ENCODE measurements at places on chromosomes 2 and 18. TPM values are rescaled to one million over a fixed set of nuclear protein-coding genes. Genes with fewer than 3 reads are reported as not detected.

Gene ACSL3
- total RNA-seq: 138 TPM

Gene INPP5D
- total RNA-seq: 24.9 TPM

Gene UGT1A5
- 3.2 TPM for total RNA-seq

Gene APCDD1
- 0.35 TPM for total RNA-seq

Gene PIGN
- 35.5 TPM for total RNA-seq

Gene TM4SF20
- not detected for total RNA-seq

Gene PFN4
- not detected for total RNA-seq

Gene IL1R1
- 2.3 TPM for total RNA-seq

Gene ZFAND2B
- total RNA-seq: 31.5 TPM

Gene L3MBTL4
- 0.05 TPM for total RNA-seq

Gene DYNC2LI1
- total RNA-seq: 14.1 TPM

Gene RDH14
- total RNA-seq: 23.6 TPM

Gene TRIM43
- not detected for total RNA-seq

Gene RUFY4
- total RNA-seq: not detected

Gene REG1B
- not detected for total RNA-seq

Gene TUBA3E
- total RNA-seq: not detected

Gene COL4A3
- not detected for total RNA-seq

Gene SULT6B1
- total RNA-seq: not detected

Gene TEKT4
- total RNA-seq: not detected

Gene NAPG
- total RNA-seq: 22.4 TPM

Gene LINC00305
- not detected for total RNA-seq

Gene C2orf78
- not detected for total RNA-seq

Data from airway epithelial cell (primary cell).